DMS53 (cell line): ENCODE measurements at places on chromosomes 1 and 21.

- no peak for DNase-seq
These were observed 1.6 kb downstream of the ALX3 start for GRCh38 chr1:110068646-110069403.

DNA sequence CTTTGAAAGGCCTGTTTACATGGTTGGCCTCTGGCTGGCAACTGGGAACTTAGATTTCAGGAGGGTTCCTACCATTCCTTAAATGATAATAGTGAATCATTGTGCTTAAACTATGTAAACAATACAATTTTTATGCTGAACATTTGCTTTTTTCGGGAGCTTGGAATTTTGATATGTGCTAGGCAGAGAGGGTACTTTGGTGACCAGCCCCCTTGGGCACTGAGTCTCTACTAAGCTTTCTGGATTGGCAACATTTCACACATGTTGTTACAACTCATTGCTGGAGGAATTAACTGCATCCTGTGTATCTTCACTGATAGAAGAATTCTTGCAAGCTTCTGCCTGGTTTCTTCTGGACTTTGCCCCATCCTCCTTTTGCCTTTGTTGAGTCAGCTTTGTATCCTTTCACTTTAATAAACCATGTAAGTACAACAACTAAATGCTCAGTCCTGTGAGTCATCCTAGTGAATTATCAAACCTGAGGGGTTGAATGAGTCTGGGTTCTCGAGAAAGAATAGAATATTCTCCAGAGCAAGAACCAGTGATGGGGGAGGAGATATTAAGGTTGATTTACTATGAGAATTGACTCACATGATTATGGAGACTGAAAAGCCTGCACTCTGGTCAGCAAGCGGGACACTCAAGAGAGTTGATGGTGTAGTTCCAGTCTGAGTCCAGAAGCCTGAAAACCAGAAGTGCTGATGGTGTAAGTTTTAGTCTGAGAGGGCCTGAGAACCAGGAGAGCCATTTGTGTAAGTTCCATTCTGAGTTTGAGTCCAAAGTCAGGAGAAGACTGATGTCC is 3.1 kb upstream of the SLC16A4 start:
- peak; percentile 71 for DNase-seq

DNA sequence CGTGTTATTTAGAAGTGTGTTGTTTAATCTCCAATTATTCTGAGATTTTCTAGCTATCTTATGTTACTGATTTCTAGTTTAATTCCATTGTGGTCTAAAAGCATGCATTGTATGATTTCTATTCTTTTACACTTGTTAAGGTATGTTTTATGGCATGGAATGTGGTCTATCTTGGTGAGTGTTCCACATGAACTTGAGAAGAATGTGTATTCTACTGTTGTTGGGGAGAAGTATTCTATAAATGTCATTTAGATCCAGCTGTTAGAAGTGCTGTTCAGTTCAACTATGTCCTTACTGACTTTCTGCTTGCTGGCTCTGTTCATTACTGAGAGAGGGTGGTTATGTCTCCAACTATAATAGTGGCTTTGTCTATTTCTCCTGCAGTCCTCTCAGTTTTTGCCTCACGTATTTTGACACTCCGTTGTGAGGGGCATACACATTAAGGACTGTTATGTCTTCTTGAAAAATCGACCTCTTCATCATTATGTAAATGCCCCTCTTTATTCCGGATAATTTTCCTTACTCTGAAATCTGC is 12.0 kb upstream of the PLA2G5 start:
- DNase-seq = no peak

DNA sequence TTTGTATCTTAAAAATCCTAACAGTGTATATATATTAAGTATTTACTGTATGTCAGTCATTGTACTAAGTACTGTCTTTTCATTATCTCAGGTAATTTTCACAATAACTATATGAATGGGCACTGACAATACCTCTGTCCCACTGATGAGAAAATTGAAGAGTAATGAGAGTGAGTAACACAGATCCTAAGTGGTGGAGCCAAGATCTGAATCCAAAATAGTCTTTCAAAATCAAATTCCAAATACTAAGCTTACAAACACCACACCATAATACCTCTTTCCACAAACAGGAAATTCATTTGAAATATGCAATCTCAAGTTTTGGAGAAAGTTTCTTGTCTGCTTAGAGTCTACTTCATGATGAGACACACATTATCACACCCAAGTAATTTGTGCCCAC is 105.9 kb upstream of the EDEM3 start:
- no peak for DNase-seq

GRCh38 chr1:54259546-54260140 is 59.7 kb downstream of the MRPL37 start:
- DNase-seq = peak; percentile 56

DNA sequence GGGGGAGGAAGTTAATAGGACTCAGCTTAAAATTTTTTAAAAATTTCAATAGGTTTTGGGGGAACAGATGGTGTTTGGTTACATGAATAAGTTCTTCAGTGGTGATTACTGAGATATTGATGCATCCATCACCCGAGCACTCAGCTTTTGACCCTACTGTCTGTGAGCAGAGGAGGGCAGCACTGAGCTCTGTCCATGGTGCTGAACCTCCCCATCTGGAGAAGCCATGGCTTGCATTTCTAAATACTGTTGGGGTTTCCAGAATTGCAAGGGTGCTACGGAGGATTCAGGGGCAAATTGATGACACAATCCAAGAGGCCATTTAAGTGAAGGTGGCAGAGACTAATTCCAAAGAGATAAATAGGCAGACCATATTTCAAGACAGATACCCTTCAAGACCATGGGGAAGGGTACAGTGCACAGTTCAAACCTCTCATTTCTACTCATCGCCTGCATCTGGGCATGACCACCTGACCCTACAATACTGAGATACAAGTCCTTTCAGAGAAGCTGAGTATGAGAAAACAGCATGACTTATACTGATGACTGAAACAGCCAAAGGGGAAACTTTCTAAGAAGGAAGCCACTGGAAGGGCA is 17.2 kb downstream of the SYT2 start:
- peak; percentile 78 for DNase-seq

- no peak for DNase-seq
These were observed 124.1 kb downstream of the DISP1 start for GRCh38 chr1:222938986-222939385.

GRCh38 chr1:55329808-55330432 is 114.8 kb upstream of the USP24 start:
- DNase-seq = no peak

DNA sequence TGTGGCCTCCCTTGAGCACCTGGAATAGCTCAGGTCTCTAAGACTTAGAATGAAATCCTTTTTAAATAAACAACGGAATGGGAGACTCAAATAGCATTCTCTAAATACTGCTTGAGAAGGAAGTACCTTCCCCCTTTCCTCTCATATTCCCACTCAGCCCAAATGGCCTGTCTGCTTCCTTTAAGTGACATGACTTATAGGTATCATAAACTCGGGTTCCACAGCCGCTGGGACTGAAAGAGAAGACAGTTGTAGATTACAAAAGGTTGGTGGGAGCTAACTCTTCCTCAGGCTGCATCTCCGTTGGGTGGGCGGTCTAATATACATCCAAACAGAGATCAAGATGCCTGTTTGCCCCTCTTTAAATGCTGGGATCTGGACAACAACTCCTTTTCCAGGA is 1.2 kb upstream of the HMCN1 start:
- DNase-seq = no peak

GRCh38 chr1:9247894-9248293 is 13.3 kb downstream of the H6PD start:
- DNase-seq = no peak

GRCh38 chr1:76727520-76727919 is 139.8 kb upstream of the ST6GALNAC5 start:
- DNase-seq = no peak

- DNase-seq = no peak
These were observed 23.3 kb downstream of the RBM11 start for GRCh38 chr21:14239281-14239680.

DNA sequence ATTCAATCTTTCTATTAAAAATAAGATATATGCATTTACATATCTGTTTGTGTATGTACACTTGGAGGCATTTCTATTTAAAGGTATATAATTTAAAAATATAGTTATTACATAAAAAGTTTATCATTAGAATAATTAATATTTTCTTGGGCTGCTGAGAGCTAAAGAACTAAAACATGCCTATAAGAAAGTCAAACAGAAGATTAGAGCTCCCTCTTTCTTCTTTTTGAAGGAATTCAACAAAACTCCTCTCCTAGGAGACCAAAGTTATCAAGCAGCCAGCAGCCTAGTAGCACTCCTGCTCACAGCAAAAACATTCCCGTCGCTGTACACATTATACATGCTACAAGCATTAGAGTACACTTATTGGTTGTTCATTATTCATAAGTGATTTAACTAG is 216.4 kb downstream of the VAV3 start:
- DNase-seq = peak; percentile 29

GRCh38 chr1:58824753-58825389 is 41.0 kb upstream of the JUN start:
- DNase-seq = no peak

DNA sequence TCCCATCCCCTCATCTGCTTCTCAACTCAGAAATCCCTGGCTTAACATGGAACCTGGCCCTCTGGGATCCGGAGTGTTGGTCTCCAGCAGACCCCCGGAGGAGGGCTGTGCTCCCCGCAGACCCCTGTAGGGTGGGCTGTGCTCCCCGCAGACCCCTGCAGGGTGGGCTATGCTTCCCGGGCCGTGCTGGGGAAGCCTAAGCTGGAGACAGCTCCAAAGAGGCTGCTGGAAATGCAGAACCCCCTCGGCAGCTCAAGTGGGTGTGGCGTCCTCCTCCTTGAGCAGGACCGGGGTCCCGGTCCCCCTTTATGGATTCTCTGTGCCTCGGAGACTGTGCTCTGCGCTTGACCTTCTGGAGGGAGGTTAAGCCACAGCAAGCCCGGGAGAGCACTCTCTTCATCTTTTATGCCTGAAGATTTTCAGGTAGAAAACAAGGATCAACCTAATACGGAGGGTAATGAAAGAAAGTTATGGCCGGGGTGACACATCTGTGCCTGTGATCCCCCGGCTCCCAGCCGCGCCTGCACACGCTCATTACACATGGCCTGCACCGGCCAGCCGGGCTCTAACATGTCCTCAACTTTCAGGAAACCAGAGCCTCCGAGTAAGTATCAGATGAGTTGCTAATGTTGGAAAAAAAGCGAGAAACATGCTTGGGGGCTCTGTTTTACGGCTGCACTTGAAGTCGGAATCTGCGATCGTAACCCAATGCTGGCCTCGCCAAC is 87.7 kb upstream of the ACTRT2 start:
- no peak for DNase-seq

- peak; percentile 85 for DNase-seq
These were observed 37.1 kb upstream of the KANK4 start for GRCh38 chr1:62356257-62356835.

DNA sequence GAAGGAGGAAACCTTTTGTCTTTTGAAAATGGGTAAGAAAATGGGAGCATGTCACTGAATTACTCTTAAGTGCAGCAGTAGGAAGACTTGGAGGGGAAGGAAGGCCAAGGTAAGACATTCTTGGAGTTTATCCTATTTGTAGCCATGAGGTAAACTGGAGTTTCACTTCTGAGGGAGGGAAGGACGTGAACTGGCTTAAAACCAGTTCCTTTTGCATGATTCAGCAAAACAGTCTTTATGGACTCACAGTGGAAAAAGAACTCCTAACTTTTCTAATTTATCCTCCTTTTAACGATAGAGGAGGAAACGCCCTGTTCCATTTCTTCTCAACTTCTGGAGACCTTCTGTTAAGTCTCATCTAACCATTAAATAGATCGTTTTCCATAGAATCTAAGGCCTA is 2.5 kb downstream of the PRDX6 start:
- DNase-seq = no peak

GRCh38 chr21:40840401-40841125 is 6.4 kb downstream of the DSCAM start:
- DNase-seq = no peak

GRCh38 chr1:52748119-52748518 is 21.9 kb downstream of the ZYG11B start:
- DNase-seq = peak; percentile 32

DNA sequence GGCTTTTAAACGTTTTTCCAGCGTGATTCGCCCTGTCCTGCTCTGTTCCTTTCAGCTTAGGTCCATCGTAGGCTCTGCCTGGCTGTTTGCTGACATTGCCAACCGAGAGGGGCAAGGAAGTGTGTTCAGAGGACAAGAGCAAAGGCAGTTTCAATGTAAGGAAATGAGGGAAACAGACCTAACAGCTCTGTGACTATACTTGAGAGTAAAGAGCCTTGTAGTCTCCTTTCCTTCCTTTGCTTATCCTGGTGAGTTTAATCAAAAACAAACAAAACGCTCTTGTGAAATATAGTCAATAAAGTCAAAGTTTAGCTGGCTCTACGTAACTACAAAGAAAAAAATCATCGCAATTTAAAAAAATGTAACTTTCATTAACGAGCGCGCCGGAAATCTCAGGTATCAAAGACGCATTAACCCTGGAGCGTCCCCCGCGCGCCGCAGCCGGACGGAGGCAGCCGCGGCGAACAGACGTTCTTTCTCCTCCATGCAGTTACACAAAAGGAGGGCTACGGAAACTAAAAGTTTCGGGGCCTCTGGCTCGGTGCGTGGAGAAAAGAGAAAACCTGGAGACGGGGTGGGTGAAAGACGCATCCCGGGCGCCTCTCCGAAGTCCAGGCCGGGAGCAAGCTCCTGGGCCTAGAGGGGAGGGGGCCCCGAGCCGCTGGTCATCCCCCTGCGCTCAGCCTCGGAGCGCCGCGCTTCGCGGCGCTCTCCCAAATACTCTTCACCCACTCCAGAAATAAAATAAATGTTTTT is 617 bp upstream of the ADGRL2 start:
- peak; percentile 70 for DNase-seq

DNA sequence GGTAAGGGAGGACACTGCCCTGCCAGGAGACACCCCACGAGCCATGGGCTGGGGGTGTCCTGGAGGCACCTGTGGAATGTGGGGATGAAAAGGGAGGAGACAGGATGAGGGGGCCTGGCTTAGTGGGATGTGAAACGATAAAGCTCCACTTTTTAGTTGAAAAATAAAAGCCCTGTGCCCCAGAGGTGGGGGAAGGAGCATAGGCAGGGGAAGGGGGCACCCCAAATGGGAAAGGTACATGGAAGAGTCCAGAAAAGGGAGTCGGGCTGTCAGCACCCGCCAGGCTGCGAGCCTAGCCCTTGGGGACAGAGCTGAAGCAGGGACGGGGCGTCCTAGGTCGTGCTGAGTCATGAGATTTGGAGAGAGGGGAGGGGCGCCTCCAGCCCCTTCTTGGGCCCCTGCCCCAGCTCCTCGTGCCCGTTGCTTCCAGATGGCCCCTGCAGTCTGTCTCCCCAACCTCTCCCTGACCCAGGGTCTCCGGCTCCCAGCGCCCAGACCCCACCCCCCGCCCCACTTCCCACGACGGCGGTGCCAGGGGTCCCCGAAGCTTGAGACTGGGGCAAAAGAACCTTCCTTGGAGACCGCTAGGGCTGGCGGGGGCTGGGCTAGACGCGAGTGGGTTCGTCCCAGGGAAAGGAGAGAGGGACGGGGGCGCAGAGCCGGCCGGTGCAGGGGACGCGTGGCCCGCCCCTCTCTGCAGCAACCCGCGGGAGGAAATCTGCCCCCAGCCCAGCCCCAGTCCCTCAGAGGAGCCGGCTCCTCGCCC is 795 bp downstream of the SYT2 start:
- peak; percentile 31 for DNase-seq
